ENCODE measurements at places on chromosomes 4 and X.
A peak's percentile ranks its signal among the peaks of the same experiment; 100 is the strongest.

DNA sequence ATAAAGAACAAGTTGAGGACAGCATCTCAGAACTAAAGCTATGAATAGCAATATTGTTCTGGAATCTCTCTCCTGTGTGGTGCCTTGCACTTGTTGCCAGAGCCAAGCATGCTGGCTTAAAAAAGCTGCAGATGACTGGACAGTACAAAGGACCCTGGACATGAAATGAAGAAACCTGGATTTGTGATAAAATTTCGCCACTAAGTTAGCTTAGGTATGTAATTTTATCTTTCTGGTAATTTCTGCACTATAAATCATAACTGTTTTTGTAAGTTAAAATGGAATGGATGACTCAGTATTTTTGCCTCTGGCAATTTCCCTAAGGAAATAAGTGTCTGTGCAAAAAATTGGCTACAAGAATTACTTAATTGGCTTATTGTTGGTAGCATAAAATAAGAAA, 317.2 kb downstream of the CAMK2D start:
- no peak for DNase-seq

DNA sequence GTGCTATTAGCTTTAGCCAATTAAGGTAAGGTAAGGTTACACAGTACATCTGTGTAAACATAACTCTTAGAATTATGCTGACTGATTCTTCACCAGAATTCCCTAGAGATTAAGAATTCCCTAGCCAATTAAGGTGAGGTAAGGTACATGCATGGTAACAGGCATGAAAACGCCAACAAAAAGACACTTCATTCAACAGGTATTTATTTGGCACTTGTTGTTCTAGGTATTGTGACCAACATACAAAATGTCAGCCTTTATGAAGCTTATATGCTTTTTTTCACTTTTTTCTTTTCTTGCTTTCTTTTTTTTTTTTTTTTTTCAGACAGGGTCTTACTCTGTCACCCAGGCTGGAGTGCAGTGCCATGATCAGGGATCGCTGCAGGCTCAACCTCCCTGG, 47.2 kb downstream of the EDNRA start:
- DNase-seq, result no peak

DNA sequence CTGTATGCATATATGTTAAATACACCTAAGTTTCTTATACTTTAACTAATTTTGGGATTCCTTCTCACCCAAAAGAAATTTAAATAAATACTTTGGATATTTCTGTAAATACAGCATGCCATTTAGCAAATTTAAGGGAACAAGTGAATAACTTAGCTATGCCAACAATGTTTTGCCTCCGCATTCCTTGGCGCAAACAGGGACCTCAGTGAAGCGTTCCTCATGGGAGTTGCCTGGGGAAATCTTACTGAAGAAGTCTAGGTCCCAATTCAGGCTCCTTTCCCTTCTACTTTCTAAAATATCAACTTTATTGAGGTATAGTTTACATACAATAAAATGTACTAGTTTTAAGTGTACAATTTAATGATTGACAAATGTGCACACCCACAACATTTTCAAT, 25.0 kb downstream of the COL4A5 start:
- DNase-seq, result no peak

GRCh38 chr4:47642191-47642830, 157.2 kb downstream of the ATP10D start:
- no peak for DNase-seq

DNA sequence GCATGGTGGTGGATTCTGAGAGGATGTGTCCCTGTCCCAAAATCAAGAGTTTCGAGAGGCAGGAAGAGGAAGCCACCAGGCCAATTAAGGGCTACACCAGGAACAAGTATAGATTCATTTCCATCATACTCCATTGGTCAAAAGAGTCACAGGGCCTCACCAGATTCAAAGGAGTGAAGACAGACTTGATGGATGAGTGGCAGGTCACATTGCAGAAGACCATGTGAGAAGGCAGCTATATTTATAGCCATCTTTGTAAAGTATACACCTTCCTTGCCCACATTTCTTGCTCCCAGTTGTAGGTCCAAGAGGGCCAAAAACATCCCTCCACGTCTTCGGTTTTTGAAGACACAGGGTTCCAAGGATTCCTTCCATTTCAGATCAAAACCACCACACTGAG, 406.0 kb downstream of the BCOR start:
- DNase-seq, result no peak

DNA sequence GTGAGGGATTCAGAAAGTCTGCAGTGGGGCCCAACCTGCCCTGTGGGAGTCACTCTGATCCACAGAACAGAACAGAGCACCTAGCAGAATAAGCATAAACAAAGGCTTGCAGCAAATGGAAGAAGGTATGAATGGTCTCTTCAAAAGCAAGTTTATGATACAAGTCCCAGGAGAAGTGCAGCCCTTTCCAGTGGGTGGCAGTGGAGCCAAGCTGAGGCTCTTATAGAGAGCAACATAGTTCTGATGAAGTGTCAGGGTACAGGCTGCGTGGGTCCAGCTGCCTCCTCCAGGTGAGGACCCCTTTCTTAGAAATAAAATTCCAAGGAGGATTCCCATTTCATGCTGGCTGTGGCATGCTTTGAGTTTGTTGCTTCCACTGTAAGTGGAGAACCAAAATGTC, 88.8 kb upstream of the PAK3 start:
- DNase-seq, result no peak

GRCh38 chr4:180512801-180513475, 1730.3 kb upstream of the TENM3 start:
- DNase-seq, result no peak

- no peak for DNase-seq
These were observed 11.9 kb downstream of the GRPEL1 start for GRCh38 chr4:7055990-7056325.

- no peak for DNase-seq
These were observed 128.5 kb downstream of the LARP7 start for GRCh38 chr4:112765317-112765974.

GRCh38 chr4:152559641-152560040, 23.7 kb upstream of the FBXW7 start:
- DNase-seq, result no peak

DNA sequence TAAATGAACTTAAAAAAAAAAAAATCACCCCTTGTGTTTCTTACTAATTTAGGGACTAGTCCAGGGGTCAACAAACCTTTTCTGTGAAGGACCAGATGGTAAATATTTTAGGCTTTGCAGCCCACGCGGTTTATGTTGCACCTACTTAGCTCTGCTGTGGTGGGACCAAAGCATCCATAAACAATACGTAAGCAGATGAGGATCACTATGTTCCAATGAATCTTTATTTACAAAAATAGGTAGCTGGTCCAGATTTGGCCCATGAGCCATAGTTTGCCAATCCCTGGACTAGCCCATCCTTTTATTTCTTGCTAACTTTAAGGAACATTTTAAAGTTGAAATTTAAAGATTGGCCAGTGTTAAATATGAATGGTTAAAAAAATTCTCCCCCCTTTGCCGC, 95.3 kb downstream of the AFF1 start:
- DNase-seq, result no peak

- no peak for DNase-seq
These were observed 307.4 kb downstream of the DCHS2 start for GRCh38 chr4:154184238-154184637.

GRCh38 chr4:173506597-173507211, 23.3 kb downstream of the HAND2 start:
- DNase-seq, result no peak

DNA sequence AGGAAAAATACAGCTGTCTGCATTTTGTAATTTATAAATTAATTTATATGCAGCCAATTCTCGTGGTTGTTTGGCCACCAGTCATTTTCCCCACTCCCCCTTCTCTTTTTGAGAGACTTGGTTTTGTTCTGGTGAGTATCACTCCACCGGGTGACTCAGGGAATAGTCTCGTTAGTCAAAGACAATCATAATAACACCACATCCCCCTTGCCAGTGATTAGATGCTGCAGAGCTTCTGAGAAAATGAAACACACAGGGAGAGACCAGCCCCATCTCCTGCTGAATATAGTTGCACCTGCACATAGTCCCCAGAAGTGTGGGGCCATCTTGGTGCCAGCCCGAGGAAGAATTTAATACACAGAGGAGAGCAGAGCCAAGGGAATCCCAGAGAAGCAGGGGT, 8.0 kb upstream of the FNIP2 start:
- no peak for DNase-seq

- no peak for DNase-seq
These were observed 80.9 kb downstream of the POLA1 start for GRCh38 chrX:24774650-24775049.

- no peak for DNase-seq
These were observed 177.9 kb upstream of the IL15 start for GRCh38 chr4:141458501-141458900.

DNA sequence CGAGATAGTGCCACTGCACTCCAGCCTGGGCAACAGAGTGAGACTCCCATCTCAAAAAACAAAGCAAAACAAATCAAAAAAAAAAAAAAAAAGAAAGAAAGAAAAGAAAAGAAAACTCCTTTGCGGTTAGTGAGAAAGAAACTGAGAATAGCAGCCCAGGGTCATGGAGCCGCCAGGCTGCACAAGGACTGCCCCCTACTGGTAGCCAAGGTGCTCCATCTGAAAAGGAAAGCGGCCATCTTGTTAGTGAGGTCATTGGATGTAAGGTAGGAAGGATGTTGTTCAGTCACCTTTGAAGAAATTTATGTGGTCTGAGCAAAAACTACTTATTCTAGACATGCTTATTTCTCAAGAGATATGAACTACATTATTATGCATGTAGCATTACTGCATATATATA, 660.6 kb upstream of the TENM3 start:
- DNase-seq, result no peak

GRCh38 chrX:51878056-51878455, 15.4 kb upstream of the MAGED1 start:
- no peak for DNase-seq

- DNase-seq, result no peak
These were observed 4.2 kb downstream of the CENPVL3 start for GRCh38 chrX:51614353-51615012.

DNA sequence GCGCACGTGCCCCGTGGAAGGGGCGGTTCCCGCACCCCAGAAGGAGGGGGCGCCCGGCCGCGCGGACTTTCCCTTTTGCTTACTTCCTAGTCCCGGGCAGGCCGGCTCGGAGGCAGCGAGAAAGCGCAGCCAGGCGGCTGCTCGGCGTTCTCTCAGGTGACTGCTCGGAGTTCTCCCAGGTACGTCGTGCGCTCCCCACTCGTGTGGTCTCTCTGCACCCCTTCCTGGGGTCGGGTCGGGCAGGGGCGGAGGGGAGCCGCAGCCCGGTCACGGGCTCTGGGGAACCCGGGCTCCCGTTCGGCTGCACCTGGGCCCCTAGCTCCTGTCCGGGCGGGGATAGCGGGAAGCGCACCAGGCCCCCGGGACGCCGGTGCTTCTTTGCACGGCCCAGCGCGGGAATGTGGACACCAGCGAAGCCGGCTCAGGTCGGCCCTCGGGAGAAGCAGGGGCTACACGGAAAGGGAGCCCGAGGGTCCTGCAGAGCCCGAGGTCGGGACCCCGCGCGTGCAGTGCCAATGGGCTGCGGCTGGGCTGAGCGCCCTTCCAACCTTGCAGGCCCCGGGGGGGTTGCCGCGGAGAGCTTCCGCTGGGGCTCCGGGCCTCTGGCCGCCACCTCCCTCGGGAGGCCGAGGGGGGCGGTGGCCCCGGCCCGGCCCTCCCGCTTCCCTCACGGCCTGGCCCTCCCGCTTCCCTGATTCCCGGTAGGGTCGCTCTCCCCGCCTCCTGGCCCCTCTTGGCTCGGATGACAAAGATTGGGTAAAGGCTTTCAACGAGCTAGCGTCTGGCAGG, at the start of gene TLR2:
TLR2 (plus strand) TSS at position 99 of the 789 bp plus-strand sequence. CDS start 18,628 bp downstream, outside the sequence.
- peak; percentile 50 for DNase-seq

- DNase-seq, result no peak
These were observed 22.0 kb upstream of the PHKA2 start for GRCh38 chrX:19005909-19006308.

DNA sequence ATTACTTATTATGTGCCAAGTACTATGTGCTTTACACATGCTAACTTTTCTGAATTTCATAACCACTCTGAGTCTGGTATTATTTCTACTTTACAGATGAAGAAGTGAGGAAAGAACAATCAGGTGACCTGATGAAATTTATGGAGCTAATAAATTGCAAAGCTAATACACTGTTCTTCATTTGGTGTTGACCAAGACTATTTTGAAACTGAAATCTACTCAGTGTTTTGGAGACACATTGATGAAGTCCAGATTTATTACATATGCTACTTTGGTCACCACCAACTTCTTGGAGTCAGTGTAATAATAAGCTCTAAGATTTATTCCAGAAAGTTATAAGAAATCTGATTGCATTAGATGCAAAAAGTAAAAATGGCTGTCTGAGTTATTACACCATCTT, 637.9 kb downstream of the FAT4 start:
- DNase-seq, result no peak

DNA sequence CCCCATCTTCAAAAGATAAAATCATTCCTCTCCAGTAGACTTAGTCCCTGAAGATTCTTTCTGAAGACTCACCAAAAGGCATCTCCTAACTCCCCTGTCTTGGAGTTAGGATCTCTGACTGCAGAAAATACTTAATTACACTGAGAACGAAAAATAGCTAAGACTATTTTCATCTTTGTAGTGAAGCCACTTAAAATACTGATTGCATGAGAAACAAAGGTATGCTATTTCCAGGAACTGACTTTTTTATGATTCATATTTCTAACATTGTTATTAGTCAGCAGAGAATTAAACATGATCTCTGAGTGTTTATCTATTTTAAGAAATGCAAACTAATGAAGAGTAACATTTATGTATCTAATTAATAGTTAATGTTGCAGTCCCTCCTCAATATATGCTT, 71.8 kb upstream of the NR3C2 start:
- DNase-seq, result no peak

- no peak for DNase-seq
These were observed 154.4 kb downstream of the EFNB1 start for GRCh38 chrX:68983004-68983857.

- no peak for DNase-seq
These were observed 207.3 kb upstream of the CLNK start for GRCh38 chr4:10891866-10892265.

GRCh38 chr4:8033829-8034528, 94.3 kb upstream of the AFAP1 start:
- DNase-seq, result no peak

- DNase-seq, result no peak
These were observed 374.3 kb downstream of the AFF2 start for GRCh38 chrX:148874636-148875246.

DNA sequence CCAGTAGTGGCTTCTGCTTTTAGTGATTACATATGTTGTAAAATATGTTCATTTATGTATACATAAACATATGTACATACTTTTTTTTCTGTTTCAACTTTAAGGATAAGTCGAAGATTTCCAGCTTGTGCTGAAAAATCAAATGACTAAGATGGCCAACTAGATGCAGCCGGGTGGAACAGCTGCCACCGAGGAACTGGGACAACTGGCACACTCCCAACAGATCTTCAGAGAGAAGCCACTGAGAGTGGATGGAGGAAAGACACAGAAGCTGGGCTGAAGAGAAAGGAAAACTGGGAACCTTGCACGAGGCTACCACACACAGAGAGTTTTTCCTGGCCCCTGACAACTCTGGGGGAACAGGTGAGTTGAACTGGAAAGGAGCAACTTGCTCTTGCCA, 207.5 kb downstream of the FAM47B start:
- no peak for DNase-seq

GRCh38 chr4:114727461-114727860, 128.9 kb downstream of the UGT8 start:
- no peak for DNase-seq

GRCh38 chr4:132299841-132300240, 849.3 kb upstream of the PCDH10 start:
- no peak for DNase-seq

GRCh38 chr4:1090465-1091440, 22.6 kb downstream of the RNF212 start:
- DNase-seq, result no peak
